AG09309 (cell line): ENCODE measurements at places on chromosomes 2 and 18.

DNA sequence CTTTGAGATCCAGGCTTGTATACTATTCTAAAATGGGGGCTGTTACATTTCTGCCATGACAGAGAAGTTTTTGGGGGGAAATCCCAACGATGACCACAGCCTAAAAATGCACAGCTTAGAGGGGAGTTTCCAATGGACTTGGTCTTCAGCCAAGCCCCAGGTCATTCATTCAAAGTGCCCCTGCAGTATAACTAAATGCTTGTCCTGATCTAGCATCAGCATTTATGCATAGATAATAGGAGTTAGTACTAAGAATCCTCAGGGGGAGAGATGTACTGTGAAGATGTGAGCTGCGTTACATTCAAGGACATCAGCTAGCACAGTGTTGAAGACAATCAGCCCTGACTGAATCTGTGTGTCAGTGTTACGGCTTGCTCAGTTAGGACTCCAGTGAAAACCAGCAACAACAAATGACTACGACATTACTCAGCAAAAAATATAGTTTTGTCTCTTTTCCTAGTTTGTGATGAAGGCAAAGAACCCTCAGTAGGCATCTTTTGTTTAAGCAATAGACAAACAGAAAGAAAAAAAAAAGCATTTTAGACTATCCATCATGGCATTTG lies 160.9 kb downstream of the ZEB2 start:
- DNase-seq: no peak

DNA sequence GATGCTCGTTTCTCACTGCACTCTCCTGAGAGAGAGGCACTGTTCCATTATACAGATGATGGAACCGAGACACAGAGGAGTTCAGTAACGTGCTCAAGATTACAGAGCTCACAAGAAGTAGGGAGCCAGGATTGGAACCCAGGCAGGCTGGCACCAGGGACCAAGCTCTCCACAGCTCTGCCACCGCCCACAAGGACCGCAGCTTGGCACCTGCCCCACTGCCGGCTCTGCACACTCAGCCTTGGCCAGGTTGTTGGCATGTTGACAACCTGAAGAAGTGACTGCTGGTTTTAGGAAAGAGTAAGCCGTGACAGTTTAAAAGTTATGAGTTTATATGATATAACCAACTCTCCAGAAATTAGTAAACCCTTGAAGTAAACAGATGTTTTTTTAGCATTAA lies 48.0 kb upstream of the ITM2C start:
- DNase-seq: no peak

DNA sequence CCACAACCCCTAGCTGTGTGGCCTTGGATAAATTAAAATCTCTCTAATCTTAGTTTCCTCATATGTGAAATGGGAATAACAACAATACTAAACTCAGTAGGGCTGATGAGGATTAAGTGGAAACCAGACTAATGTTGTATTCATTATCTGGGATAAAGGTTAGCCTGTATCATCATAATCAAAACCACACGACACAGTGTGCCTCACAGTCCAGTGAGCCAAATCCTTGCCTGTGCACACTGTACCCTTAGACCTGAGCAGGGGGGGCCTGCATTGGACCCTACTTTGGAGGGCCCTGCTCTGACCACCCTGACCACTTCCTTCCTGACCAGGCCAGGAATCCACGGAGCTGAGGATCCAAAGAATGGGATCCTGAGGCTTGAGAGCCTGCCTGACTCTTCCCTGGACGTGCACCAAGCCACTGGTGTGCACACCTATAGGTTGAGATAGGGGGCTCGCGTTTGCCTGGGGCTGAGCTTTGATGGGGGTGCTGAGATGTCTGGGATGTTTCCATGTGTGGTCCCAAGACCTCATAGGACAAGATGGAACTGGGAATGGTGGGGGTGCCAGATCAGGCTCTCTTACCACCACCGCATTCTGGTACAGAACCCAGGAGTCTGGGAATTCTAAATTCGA lies 69.7 kb downstream of the TGOLN2 start:
- DNase-seq: no peak

- no peak for DNase-seq
These were observed 88.1 kb downstream of the SPIRE1 start for GRCh38 chr18:12569791-12570190.

GRCh38 chr2:210461401-210461800 lies 15.2 kb downstream of the LANCL1 start:
- DNase-seq: no peak

DNA sequence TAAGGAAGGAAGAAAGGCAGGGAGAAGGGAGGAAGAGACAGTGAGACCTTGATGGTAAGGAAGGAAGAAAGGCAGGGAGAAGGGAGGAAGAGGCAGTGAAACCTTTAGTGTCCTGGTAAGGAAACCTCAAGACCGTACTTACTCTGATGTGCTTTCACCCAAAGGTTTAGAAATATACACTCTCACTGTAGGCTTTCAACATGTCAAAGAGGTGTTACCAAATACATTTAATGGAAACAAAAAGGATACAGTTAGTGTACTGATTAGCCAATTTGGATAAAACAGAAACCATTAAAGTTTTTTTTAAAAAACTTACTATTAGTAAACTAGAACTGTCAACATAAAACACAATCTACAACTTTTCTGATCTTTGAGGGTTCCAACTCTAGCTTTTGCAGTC lies 7.1 kb downstream of the FBXO15 start:
- no peak for DNase-seq

DNA sequence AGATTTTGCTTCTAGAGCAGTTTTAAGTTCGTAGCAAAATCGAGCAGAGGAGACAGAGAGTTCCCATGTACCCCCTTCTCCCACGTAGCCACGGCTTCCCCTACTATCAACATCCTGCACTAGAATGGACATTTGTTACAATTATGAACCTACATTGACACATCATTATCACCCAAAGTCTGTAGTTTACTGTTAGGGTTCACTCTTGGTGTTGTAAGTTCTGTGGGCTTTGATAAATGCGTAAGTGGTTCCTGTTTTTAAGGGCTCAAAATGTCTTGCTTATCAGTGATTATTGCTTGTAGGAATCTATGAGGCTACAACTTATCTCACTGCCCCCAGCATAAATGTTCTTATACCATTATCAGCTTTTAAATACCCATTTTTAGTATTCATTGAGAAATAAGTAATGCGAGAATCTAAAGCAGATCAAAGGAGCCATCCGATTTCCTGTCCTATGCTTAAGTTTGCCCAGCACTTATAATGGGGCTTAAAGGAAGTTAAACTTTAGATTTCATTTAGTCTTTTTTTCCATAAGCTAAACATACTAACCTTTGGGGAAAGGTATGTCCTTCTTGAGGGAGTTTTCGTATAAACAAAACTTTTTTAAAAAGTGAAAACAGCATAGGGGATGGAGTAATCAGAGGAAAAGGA lies 118.7 kb downstream of the HAUS1 start:
- DNase-seq: no peak

- DNase-seq: peak; percentile 10
These were observed 46.0 kb downstream of the ARHGEF33 start for GRCh38 chr2:38935568-38936172.

DNA sequence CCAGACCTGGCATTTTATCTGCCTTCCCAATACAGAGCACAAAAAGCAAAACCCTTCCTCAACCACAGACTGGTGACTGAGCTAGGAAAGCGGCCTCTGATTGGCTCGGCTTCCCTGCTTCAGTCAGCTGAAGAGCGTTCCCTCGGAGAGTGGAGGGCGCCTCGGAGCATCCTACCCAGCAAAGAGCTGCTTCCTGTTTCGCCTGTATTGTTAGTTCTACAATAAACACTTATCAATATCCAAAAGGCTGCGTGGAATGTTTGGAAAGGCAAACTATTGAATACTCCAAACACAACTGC lies 125.0 kb downstream of the CACNB4 start:
- no peak for DNase-seq

GRCh38 chr2:33034784-33035183 lies 88.0 kb downstream of the LTBP1 start:
- DNase-seq: no peak

GRCh38 chr2:169363560-169364150 lies 1.3 kb upstream of the LRP2 start:
- no peak for DNase-seq
